ENCODE measurements at places on chromosomes 3 and 15. TPM values are rescaled to one million over a fixed set of nuclear protein-coding genes. Genes with fewer than 3 reads are reported as not detected.

Gene C3orf20
- not detected for total RNA-seq

Gene SCAANT1
- not detected for total RNA-seq

DNA sequence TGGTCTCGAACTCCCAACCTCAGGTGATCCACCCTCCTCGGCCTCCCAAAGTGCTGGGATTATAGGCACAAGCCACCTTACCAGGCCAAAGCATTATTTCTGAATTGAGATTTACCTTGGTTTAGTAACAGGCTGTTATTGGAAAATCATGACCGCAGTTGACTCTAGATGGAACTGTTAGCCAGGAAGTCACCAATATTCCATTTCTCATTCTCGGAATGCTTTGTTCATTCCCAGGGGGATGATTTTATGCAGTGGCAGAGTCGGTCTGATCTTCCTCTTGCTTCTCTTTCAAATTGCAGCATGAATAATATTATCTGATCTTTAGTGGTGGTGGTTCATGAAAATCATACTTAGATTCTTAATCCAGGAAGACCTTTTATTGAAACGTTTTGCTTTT, 195.5 kb upstream of the MBNL1 start:
- DNase-seq = no peak

DNA sequence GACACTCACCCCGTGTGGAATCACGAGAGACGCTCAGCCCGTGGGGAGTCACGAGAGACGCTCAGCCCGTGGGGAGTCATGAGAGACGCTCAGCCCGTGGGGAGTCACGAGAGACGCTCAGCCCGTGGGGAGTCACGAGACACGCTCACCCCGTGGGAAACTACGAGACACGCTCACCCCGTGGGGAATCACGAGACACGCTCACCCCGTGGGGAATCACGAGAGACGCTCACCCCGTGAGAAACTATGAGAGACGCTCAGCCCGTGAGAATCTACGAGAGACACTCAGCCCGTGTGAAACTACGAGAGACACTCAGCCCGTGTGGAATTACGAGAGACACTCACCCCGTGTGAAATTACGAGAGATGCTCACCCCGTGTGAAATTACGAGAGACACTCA, 49.8 kb downstream of the ADAMTS17 start:
- no peak for DNase-seq
